CD4-positive, alpha-beta memory T cell (primary cell): ENCODE measurements at places on chromosomes 6 and 20. TPM values are rescaled to one million over a fixed set of nuclear protein-coding genes. Genes with fewer than 3 reads are reported as not detected.

DNA sequence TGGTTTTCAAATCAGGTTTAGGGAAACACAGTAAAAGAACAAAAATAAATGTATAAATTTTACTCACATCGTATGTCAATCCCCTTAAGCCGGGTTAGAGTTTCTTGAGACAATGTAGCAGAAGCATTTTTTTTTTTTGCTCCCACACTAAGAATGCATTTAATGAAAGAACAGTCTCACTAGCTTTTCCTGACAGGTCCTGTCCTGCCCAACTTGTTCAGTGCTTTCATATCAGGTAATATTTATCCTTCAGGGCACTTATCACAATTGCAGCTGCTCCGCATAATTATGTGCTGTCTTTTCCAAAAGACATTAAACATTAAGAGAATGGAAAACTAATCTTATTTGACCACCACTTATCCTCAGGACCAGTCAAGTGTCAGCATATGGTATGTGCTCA is 632.0 kb downstream of the HTR1B start:
- no peak for DNase-seq

DNA sequence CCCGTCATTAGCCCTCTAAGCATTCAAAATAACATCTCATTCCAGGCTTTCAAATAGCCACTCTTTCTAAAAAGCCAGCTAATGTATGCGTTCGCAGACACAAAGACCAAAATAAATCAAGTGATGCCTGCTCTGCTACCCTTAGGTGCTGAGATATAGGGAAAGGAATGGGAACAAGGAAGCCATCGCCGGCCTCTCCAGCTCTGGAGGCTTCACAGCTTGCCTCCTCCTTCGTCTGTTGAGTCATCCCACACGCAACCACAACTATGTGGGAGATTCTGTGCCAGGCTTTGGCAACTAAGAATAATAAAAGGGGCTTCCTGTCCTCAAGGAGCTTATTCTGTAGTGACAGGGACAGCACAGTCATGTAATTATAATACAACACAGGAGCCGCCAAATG is 27.3 kb upstream of the SLC22A23 start:
- DNase-seq: no peak

- no peak for DNase-seq
Observed at GRCh38 chr6:99997141-99997540, 3.1 kb upstream of the MCHR2 start.

The AURKA gene
- total RNA-seq: 1.7 TPM

The CYB5R4 gene
- 24.0 TPM for total RNA-seq

The PMEPA1 gene
- total RNA-seq: 8.1 TPM
